ENCODE measurements at places on chromosomes 5 and 9.

DNA sequence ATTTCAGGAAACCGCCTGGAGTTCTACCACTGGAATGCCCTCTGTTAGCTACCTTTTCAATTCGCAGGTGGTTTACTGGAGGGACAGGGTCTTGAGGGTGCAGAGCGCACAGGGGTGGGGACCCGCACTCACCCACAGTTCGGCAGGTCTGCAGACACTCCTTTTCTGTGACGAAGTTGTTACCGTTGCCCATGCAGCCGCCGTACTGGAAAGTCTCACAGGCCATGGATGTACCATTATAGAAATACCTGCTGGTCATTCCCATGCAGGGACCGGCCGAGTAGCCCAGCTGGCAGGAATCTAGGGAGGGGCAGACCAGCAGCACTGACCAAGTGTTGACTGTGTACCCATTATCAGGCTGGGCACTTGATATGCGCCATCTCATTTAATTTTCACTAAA lies 16.8 kb downstream of the AMBP start:
- DNase-seq: no peak

DNA sequence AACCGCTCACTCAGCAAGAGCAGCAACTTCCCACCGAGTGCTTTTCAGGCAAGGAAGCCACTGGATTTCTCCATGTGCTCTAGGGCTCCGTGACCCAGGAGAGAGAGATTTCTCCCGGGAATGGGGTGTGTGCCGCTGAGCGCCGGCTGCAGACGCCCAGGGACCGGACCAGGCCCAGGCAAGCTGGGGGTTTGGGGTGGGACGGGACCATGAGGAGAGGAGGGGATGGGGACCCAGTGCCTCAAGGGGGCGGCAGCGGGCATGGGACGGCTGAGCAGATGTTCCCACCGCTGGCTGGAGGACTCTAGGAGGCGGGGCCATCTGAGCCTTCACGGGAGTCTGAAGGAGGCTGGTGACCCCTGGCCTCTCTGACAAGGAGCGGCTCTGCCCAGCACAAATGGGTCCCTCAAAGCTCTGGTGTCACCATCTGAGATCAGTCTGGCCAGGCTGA lies 8.5 kb downstream of the LCN9 start:
- DNase-seq: no peak

DNA sequence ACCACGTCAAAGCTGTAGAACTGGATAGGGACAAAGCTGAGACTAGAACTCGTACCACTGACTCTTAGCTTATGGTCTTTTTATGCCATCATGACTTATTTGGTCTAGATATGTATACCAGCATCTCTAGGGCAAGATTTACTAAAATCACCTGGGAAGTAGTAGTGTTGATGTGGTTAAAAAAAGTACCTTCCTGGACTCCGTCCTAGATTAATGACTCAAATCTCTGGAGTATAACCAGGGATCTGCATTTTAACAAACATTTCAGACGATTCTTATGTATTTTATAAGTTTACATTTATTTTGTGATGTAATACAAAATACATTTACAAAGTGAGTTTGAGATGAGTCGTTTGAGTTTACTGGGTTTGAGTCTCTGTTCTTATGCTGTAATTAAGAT lies 68.7 kb downstream of the ARHGAP26 start:
- DNase-seq: no peak

DNA sequence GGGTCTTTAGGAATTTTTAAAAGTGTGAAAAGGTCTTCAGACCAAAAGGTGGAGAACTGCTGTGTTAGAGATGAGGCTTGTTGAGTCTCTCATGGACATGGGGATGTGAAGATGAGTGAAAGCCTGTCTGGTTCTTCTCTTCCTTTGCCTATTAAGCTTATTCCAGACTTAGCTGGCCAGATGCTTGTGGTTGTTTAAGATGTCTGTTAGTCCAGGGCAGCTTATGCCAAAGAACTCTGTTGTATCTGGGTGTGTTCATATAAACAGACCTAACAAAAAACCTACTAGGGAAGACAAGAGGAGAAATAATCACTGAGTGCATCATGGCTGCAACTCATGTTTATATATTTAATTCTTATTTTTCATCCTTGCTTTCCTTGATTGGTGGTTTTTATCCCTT lies 57.5 kb upstream of the NCS1 start:
- DNase-seq: no peak

DNA sequence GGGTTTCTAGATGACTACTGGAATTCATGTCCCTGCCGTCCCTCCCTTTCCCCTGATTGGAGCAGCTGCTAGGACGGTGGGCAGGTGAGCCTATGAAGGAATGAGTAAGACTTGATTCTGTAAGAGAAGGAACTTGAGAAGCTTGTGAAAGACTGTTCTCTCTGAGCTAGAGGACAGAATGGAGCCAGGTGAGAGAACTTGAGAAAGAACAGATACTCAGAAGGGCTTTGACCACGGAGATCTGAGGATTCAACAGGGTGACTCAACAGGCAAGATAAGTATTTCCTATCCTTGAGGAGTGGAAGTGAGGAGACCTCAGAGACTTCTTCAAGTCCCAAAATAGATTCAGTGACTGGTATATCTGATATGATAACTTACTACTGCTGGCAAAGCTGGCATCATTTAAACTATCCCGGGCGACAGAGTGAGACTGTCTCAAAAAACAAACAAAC lies 41.9 kb downstream of the HSDL2 start:
- DNase-seq: no peak

- DNase-seq: no peak
Measured at GRCh38 chr5:78549043-78549442, 99.5 kb downstream of the LHFPL2 start.

GRCh38 chr5:19018822-19019221 lies 969.2 kb downstream of the CDH18 start:
- no peak for DNase-seq

DNA sequence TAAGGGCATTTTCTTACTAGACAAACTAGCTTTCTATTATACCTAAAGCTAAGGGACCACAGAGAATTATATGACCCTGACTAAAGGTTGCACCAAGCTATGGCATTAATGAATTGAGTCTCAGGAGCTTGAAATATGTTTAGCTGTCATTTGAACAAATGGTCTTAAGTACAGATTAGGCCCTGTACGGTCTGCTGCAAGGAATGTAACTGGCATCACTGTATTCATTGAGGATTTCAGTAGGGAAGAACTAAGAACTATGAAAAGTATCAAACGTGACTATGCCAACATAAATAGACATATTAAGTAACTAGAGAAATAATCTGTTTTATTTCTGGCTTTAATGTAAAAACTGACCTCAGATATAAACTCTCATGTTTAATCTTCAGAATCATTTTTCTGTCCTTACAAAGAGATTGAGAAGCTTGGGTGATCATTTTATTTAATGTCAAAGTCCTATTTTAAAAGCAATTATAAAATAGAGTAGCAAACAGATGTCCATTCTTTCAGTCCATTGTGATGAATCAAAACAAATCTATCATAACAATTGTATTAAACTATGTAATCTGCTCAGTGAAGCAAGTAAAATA lies 845.9 kb downstream of the MAT2B start:
- DNase-seq: no peak

- DNase-seq: no peak
Measured at GRCh38 chr9:114202396-114202795, 47.1 kb downstream of the COL27A1 start.
